ENCODE measurements at places on chromosomes 7 and 10.
A peak's percentile ranks its signal among the peaks of the same experiment; 100 is the strongest.

- no peak for DNase-seq
Observed at GRCh38 chr10:92801978-92802872, 46.1 kb upstream of the EXOC6 start.

DNA sequence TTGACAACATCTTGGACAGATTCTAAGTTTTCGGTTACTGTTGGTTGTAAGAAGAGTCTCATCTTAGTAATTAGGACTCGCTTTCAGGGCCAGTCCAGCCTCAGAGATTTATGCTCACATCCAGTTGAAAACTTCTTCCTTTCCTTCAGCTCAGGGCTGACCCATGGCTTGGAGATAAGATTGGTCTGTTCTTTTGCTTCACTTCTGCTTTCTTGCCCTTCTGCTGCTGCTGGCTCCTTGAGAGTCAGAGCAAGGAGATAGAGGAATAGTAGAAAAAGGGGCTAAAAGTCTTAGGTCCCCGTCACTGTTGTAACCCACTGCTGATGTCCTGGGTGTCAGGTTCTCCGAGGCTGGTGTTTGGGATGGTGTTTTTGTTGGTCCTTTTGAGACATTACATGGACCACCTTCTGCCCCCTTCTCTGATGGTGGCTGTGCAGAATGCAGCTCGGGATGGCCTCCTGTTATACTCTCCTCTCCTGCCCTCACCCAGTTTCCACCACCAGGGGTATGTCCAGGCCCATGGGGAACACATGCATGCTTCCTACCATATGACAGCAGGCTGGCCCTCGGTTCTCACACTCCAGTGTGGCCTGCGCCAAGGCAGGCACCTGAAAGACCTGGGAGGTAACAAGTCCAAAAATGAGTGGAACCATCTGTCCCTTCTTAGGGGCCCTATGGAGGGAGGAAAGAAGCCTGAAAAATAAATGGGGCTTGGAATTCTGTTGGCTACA, 67.8 kb upstream of the PCBD1 start:
- DNase-seq, result no peak

- DNase-seq, result no peak
Observed at GRCh38 chr10:70834021-70834420, 18.3 kb downstream of the SGPL1 start.

- peak; percentile 4 for DNase-seq
Observed at GRCh38 chr10:117955176-117955575, 91.6 kb downstream of the RAB11FIP2 start.

GRCh38 chr10:90407131-90407530, 450.7 kb downstream of the HTR7 start:
- DNase-seq, result peak; percentile 74

DNA sequence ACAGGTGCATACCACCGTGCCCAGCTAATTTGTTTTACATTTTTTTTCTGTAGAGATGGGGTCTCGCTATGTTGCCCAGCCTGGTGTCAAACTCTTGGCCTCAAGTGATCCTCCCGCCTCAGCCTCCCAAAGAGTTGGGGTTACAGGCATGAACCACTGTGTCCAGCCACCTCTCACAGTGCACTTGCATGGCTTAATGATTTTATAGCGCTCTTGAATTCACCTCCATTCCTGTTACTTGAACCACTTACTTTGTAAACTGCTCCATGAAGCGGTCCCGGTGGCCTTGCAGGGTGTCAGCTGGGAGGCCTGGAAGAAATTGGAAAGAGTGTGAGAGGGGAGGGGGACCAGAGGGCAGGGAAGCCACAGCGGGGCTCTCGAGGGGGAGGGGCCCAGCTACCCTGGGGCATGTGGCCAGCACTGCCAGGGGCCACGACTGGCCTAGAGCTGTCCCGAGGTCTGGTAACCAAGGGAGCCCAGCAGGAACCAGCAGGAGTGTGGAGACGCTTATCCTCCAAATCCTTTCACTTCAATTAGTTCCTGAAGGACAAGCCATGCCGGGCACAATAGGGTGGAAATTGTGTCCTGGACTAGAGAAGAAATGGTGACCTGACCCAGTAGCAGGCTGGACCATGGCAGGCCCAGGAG, 76.0 kb downstream of the SPDYE5 start:
- DNase-seq, result no peak

DNA sequence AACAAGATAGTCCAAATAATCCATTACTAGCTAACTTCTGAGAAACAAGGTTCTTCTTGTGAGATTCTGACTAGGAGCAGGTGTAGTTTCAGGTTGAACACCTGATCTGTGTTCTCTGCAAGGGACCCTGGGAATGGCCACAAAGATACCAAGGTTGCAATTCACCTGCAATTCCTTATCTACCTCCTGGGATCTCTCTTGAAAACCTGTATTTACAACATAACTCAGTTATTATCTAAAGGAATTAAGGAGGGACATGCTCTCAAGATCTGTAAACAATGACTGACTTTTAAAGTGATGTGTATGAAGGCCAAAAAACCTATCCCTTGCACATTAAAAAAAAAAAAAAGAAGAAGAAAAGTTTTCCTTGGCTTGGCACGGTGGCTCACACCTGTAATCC, 54.8 kb downstream of the ABLIM1 start:
- no peak for DNase-seq

- DNase-seq, result no peak
Observed at GRCh38 chr7:112279042-112279441, 72.5 kb downstream of the ZNF277 start.

GRCh38 chr10:133292919-133293809, 15.5 kb downstream of the TUBGCP2 start:
- DNase-seq, result peak; percentile 42

DNA sequence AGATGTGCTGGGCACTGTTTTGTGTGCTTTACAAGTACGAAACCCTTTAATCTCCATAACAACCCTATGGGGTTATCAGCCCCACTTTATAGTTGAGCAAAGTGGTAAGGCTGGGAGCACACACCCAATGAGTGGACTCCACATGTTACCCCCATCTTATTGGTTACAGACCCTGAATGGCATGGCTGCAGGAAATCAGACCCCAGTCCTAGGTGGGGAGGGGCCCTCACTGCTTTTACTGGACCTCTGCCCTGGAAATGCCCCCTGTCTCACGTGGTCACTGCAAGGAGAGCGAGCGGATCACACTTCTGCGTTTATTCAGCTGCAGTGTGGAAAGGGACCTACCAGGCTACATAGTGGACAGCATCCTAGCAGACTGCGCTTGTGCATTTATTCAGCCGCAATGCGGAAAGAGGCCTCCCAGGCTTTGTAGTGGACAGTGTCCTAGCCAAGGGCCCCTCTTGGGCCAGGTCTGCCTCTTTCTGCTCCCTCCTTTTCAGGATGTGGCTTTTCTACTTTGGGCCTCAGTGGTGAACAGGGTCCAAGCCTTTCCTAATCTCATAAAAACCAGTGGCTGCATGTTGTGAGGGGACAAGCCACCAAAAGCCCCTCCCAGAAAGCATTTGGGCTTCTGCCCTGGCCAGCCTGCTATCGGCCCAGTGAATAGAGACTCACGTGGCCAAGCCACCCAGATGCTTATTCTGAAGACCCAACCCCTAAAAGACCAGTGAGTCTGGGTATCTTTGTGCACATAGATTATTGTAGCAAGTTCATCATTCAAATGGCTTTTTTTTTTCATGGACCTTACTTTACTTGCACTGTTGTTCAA, 405.7 kb upstream of the RNF32 start:
- no peak for DNase-seq

DNA sequence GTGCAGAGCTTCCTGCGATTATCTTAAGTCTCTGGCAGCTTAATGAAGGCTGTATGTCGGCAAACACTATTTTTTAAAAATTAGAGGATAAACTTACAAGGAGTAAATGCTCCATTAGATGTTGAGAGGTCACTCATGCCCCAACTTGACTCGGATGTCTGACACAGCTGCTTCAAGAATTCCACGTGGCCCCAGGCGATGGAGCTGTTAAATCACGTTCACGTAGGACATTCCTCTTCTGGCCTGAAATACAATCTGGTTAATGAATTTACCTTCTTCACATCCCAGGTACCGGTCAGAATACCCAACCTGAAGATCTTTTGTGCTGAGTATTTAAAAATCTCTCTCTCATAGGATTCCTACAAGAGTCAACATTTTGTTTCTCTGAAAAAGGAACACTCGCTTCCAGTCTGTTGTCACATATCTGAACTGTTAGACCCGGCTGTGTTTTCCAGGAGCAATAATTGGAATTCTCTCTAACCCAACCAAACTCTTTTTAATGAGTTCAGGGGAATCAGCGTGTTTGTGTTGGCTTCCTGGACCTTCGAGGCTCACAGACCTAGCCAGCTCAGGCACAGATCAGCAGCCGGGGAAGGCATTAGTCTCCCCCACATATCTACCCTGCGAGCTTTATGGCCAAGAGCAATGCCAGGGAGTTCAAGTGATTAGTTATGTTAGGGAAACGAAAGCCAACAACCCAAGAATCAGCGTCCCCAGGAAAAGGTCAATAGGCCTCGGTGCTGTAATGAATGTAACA, 284.9 kb downstream of the FGFR2 start:
- DNase-seq, result no peak

GRCh38 chr7:114047889-114048288, 129.1 kb upstream of the PPP1R3A start:
- peak; percentile 66 for DNase-seq

- no peak for DNase-seq
Observed at GRCh38 chr10:129524936-129525335, 57.9 kb downstream of the MGMT start.

DNA sequence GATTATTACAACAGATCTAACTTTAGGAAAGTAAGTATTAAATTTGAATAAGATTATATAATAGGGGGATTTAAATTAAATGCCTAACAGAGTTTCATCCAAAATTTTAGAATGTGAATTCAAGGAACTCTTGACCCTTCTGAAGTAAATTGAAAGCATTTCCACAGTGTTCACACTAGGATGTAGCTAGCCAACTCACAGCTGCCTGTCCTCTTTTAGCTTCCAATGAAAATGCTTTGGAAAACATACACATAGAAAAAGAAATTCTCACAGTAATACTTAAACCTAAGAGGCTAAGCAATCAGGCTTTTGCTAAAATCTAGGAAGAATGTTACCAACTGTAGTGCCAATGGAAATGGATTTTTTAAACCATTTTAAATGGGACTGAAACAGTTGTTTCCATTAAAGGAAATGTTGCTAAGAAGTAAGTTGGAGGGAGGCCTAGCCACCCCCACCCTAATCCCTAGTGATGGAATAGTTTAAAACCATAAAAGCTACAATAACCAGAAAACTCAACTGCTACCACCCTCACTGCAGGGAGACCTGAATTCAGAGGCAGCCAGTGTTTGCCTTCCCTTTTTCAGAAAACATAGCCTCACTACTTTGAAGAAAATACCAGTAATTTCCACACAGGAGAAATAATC, 58.3 kb downstream of the REEP3 start:
- DNase-seq, result no peak

GRCh38 chr10:75922435-75922834, 491.0 kb downstream of the LRMDA start:
- no peak for DNase-seq

DNA sequence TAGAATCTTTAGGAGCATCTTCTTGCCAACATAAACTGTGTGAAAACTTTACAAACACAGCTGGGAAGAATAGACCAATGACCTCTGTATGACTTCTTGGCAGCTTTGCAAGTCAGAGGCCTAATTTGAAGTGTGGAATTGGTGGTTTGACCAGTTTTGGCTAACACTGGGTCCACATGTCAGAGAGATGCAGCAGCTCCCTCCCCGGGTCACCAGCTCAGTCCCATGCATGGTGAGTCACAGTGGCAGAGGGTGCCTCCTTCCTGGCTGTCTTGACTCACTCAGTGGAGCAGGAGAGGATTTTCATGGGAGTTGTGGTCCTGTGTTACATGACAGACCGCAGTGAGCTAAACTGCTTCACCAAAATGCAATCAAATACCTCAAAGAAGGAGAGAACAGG, 8.2 kb upstream of the STARD3NL start:
- peak; percentile 98 for DNase-seq

GRCh38 chr7:557558-557881, 37.9 kb upstream of the PDGFA start:
- DNase-seq, result no peak

GRCh38 chr10:51046654-51047053, 27.6 kb upstream of the PRKG1 start:
- DNase-seq, result no peak

DNA sequence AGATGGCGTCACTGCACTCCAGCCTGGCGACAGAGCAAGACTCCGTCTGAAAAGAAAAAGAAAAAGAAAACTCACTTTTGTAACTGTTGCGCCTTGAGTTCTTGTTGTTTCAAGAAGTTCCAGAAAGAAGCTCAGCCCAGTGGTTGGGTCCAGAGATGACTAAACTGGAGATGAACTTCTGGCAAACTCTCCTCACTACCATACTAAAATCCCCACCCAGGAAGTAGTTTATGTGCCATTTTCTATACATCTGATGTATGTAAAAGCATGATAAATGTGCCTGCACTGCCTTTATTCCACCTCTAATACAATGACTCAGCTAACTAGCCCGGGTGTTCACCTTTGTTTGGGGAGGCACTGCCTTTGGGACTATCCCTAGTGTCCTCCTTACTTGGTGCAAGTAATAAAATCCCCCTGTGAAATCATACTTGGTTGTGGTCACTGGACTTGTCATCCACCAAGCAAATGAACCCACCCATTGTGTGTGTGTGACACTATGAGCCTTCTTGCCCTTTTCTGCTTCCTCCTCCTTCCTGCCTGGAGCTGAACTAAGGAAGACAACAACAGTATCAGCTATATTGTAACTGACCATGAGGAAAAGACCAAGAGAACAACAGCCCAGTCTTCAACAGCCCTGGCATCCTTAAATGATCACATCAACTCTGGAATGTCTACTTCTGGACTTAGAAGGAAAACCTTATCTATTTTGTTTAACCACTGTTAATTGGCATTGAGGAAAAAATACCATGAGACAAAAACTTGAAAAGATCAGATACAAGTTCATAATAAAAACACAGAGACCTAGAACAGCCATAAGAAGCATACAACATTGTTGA, 33.6 kb downstream of the JMJD1C start:
- DNase-seq, result peak; percentile 53

GRCh38 chr7:38222481-38223096, 44.5 kb downstream of the STARD3NL start:
- no peak for DNase-seq

DNA sequence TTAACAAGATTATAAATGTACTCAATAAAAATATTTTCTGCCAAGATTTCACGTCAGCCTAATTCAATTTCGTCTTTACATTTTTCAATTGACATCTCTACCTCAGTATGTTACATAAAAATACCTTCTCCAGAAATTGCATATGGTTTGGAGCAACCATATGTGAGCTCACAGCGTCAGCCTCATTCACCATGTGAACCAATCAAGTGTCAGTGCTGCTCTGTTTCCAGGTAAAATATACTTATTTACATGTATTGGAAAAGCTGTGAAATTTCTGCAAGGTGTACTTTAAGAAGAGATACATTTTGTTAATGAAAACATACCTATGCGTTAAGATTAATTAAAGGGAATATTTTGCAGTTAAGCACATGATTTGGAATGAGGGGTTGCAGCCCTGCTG, 110.7 kb upstream of the PRSS1 start:
- DNase-seq, result no peak

All from astrocyte (in vitro differentiated cells and primary cell).